ENCODE measurements at places on chromosomes 7 and 10. TPM values are rescaled to one million over a fixed set of nuclear protein-coding genes. Genes with fewer than 3 reads are reported as not detected.

The HOGA1 gene
- total RNA-seq: 0.91 TPM

The HABP2 gene
- 0.07 TPM for total RNA-seq

The SNX10 gene
- total RNA-seq: 4.3 TPM

The C10orf67 gene
- 0.10 TPM for total RNA-seq

The TMEM225B gene
- 1.0 TPM for total RNA-seq

The MACC1 gene
- not detected for total RNA-seq

The OR9A4 gene
- not detected for total RNA-seq

The NYAP1 gene
- total RNA-seq: 0.98 TPM

The ACSL5 gene
- 0.21 TPM for total RNA-seq

The CPXM2 gene
- total RNA-seq: not detected

The SPDYE2 gene
- total RNA-seq: not detected

The VAX1 gene
- total RNA-seq: 1.4 TPM

The HSPA12A gene
- total RNA-seq: 14.6 TPM

The RELN gene
- total RNA-seq: 0.03 TPM

Measured in A549 treated with CpdA at 1 μM for 4 hours (cell line).